Heart right ventricle (tissue), 16 donors: ENCODE measurements at places on chromosomes 6 and 20. TPM values are rescaled to one million over a fixed set of nuclear protein-coding genes. Genes with fewer than 3 reads are reported as not detected.

Gene EPPIN
- not detected for total RNA-seq

Gene OGFR
- 37.5 TPM for total RNA-seq

Gene OR2H2
- not detected for total RNA-seq

Gene SLC22A3
- 0.40 TPM for total RNA-seq

GRCh38 chr6:161575523-161576254 is 301.8 kb upstream of the AGPAT4 start:
- no peak for DNase-seq
- no peak overlapping the region for H3K4me3 ChIP-seq
- H3K36me3 ChIP-seq: no peaks in the 10 kb centered on the region
- no peak overlapping the region for H3K27ac ChIP-seq

GRCh38 chr6:11920566-11920965 is 91.5 kb upstream of the HIVEP1 start:
- H3K27me3 ChIP-seq: no peaks in the 10 kb centered on the region
- no peaks in the 10 kb centered on the region for H3K36me3 ChIP-seq
- DNase-seq: no peak
- no peak overlapping the region for H3K4me3 ChIP-seq
- H3K4me1 ChIP-seq: peaks cover 11% of the 10 kb centered on the region

- no peak overlapping the region for H3K27ac ChIP-seq
- H3K36me3 ChIP-seq: peaks cover 18% of the 10 kb centered on the region
- H3K4me1 ChIP-seq: no peaks in the 10 kb centered on the region
- no peak for DNase-seq
- no peaks in the 10 kb centered on the region for H3K27me3 ChIP-seq
These were observed 21.2 kb downstream of the TNFRSF21 start for GRCh38 chr6:47288267-47289090.

DNA sequence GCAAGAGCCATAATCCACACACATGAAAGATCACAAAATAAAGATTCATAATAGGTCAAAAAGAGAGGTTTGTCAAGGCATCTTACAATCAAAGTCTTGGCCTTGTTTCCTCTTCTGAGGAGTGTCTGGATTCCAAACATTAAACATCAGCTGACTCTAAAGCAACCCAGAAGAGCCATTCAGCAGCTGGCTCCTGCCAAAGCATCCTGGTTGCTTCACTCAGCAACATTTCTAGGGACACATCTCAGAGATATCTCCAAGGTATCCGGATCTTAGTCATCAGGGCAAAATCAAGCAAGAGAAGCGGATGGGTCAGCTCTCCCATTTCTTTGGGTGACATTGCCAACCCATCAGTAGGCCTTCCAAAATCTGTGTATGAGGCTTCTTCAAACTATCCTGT is 139.6 kb downstream of the KIF6 start:
- no peaks in the 10 kb centered on the region for H3K27me3 ChIP-seq
- no peaks in the 10 kb centered on the region for H3K36me3 ChIP-seq
- H3K4me1 ChIP-seq: no peaks in the 10 kb centered on the region
- no peak overlapping the region for H3K27ac ChIP-seq
- no peak overlapping the region for H3K4me3 ChIP-seq
- no peak for DNase-seq
